ENCODE measurements at places on chromosomes 6 and 20.

DNA sequence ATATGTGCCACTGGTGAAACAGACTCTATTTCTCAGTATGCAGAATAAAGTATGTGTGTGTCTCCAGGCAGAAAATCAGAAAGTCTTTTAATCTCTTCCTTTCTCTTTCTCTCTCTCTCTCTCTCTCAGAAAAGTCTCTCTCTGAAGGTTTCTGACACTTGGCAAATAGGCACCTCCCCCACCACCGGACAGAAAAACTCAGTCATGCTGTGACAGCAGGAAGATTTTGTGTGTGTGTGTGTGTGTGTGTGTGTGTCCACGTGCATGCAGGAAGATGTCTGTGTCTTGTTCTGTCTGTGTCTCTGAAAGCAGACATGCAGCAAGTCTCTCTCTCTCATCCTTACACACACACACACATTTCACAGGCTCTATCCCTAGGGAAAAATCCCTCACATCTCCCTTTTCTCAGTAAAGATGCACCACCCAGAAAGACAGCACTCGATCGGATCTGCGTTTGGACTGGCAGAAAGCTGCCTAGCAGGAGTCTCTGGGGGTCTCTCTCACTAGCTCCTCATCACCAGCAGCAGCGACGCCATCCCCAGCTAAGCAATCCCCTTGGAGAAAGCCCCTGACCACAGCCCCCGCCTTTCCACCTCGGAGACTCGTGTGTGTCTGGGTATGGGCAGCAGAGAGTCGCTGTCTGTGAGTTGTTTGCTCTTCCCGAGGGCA is 98.3 kb downstream of the EDN3 start:
- no peak for DNase-seq

DNA sequence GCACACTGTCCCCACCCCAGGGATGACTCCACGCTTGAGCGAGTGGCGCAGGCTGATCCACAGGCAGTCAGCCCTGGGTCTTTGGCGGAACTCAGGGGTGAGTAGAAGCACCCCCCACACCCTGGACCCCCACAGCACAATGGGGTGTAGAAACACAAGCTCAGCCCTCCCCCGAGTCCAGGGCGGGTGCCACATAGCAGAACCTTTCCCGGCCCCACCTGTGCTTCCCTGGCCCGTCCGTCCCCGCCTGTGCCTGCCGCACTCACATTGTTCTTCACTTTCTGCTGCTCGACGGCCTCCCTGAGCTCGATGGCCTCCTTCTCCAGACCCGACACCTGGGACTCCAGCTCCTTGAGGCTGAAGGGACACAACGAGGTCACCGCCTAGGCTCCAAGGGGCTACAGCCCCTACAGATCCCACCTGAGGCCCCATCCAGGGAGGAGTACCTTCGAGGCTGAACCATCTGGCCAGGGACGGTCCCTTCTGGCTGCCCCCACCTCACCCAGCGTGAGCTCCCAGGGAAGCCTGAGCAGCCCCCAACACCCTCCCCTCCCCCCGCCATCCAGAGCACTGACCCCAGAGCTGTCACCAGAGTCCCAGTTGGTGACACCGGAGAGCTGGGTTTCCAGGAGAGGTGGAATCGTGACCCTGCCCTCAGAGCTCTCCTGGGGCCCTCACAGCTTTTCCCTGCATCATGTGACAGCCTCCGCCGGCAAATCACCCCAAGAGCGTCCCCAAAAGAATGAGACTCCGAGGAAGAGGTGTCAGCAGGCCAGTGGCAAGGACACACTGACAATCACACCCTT is 55.6 kb downstream of the DSTN start:
- no peak for DNase-seq

GRCh38 chr6:5645328-5646290 is 361.1 kb downstream of the NRN1 start:
- no peak for DNase-seq

- no peak for DNase-seq
These were observed 279.2 kb upstream of the EXOC2 start for GRCh38 chr6:971981-972640.

- DNase-seq, result no peak
These were observed 132.7 kb upstream of the SLC24A3 start for GRCh38 chr20:19079536-19080299.

DNA sequence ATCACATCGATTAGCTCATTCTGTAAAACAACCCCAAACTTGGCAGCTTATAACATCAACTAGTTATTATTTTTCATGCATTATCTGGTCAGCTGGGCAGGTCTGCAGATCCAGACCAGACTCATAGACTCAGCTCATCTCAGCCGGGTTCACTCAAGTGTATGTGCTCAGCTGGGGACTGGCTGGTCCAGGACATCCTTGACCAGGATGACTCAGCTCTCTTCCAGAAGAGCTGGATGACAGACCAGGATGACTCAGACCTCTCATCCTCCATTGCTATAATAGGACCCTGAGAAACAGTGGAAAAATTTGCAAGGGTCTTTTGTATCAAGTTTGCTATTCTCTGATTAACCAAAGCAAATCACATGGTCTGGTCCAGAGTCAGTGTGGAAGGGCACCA is 312.5 kb upstream of the PLCB4 start:
- no peak for DNase-seq

- DNase-seq, result no peak
These were observed 630 bp downstream of the PPP2R5D start for GRCh38 chr6:42984924-42985475.

DNA sequence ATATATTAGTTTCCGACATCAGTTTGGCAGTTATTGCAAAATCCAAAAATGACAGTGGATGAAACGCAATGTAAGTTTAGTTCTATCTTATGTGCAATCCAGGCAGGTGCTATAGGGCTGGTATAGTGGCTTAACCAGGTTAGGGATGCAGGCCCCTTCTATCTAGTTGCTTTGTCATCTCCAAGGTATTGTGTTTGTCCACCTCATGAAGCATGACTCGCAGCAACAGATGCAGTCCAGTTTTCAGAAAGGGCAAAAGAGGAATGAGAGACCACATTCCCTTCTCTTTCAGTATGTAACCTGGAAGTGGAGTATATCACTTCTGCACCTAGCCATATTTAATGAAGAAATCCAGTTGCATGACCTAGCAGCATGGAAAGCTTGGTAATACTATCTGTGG is 59.7 kb downstream of the PKIB start:
- no peak for DNase-seq

- DNase-seq, result no peak
These were observed 62.0 kb upstream of the HFE start for GRCh38 chr6:26025047-26025893.

GRCh38 chr6:37690964-37691735 is 6.5 kb downstream of the MDGA1 start:
- DNase-seq, result no peak

- DNase-seq, result no peak
These were observed 88.4 kb upstream of the ESR1 start for GRCh38 chr6:151719070-151719469.

DNA sequence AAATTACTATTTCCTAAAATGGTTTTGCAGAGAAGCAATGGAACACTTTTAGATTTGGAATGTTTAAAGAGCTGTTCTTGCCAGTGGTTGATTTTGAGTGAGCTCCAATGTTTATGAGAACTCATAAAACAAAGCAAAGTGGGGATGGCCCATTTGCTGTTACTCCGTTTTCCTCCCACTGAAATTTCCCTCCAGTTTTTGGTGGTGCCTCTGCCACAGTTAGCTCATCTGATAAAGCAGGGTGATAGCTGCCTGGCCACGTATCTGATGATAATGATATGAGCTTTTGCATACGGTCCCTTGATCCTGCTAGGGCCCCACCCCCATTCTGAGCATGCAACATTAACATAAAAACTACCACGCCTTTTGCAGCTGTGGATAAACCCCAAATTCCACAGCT is 10.4 kb downstream of the CD83 start:
- no peak for DNase-seq

DNA sequence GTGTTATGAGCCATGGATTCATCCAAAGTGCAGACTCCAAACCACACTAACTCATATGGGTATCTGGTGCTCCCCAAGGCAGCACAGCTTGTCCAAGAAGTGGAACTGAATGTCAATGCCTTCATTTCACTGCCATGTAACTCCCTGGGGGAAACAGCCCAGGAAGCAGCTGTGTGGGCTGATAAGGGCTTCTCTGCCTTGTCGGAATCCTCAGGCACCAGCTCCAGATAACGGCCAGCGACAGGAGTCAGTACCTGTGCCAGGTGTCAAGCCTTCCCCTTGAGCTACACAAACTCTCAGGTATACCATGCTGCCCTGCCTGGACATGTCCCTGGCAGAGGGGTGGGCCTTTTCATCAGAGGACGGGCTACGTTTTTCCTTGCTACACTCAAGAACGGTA is 751.9 kb upstream of the CHD6 start:
- DNase-seq, result no peak

DNA sequence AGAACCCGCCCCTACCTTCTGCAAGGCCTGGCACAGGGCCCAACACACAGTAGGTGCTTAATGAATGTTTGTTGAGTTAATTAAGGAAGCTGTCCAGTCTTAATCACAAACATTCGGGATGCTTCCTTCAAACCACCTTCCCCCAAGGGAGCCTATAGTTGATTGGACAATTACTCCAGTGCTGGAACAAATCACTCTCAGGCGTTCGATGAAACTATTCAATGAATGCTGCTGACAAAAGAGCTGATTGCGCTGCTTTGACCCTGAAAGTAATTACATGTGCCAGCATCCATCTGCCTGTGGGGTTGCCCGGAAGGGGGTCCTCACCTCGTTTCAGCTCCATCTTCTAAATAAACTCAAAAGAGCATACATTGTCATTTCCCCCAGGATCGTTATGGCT is 112.0 kb upstream of the SRSF6 start:
- no peak for DNase-seq

GRCh38 chr6:44166591-44167184 is 8.1 kb downstream of the CAPN11 start:
- peak; percentile 76 for DNase-seq

DNA sequence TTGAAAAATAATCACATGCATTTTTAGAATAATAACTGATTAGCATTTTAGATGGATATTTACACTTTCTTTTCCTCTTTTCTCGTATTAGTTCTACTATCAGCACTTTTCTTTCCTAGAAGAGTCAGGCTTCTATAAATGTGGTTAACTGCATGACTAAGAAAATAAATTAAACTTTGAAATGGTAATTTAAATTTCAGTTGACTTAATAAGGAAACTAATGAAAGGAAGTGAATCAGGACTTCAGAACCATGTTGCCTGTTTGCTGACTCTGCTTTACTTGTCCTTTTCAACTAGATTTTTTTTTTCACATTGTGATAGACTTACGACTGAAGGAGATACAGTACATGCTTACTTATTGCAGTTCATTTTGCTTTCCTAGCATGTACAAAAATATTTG is 1258.2 kb upstream of the EYS start:
- no peak for DNase-seq

- DNase-seq, result no peak
These were observed 414.8 kb upstream of the CDH4 start for GRCh38 chr20:60837173-60837770.

GRCh38 chr6:137541534-137542063 is 47.4 kb upstream of the OLIG3 start:
- no peak for DNase-seq

GRCh38 chr6:110401585-110402176 is 13.7 kb downstream of the DDO start:
- DNase-seq, result no peak

DNA sequence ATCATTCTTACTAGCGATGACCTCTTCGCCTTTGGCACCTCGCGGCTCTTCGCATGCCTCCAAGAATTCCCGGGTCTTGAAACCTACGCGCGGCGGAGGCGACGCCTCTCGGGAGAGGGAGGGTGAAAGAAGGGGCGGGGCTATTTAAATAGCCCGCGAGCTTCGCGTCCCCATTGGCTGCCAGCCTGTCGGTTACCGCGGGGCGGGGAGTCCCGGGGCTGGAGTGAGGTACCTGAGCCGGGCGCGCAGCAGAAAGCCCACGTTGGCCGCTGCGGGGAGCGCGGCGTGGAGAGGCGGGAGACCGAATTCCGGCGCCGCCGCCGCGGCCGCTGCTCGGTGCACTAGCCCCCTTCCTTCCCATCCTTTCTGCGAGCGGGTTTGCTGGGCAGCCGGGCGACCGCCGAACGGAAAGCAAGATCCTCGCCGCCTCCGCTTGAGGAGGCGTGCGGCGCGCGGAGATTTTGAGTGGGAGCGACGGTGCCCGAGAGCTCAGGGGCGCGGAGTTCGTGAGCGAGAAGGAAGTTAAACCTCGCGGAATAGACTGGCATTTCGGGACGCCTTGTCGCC is at the start of gene BMP6:
BMP6 (plus strand) TSS at position 251 of the 567 bp plus-strand sequence. CDS start 857 bp downstream, outside the sequence.
- DNase-seq, result peak; percentile 96

- DNase-seq, result peak; percentile 54
These were observed 122.8 kb upstream of the CDH4 start for GRCh38 chr20:61129311-61129710.

DNA sequence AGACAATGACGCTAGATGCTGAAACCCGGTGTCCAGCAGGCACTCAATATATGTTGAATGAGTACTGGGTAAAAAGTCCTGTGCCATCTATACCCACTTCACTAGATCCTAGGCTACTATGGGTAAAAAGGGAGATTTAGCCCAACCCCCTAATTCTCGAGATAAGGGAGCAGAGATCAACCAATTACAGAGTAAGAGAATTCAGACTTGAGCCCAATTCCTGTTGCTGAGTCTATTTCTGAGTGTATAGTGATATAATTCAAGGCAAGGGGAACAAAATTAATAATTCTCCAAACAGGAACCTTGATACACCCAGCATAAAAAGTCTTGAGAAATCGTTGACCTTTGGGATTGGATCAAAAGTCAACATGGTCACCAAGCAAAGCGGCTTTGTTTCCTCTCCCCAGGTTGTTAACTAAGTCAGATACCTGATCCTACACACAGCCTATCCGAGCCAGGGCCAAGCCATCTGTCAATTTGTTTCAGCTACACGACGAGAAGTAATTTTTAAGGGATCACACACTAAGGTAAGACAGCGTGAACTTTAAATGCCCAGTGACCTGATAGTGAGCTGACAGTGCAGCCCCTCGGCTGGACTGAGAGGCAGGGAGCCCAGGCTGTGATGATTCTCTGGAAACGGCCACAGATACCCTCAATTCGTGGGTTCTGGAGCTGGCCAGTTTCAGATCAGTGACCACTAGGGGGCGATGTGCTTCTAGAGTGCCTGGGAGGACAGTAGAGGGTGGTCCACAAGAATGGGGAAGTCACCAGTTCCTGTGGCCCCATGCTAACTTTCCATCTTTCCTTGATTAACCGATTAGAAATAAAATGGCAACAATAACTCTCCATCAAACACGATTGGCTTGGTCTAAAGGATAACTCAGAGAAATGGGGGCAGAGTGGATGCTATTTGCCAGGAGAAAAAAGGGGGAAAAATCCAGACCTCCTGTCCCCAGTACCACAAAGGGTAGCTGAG is 46.2 kb downstream of the SLC22A23 start:
- DNase-seq, result peak; percentile 44

DNA sequence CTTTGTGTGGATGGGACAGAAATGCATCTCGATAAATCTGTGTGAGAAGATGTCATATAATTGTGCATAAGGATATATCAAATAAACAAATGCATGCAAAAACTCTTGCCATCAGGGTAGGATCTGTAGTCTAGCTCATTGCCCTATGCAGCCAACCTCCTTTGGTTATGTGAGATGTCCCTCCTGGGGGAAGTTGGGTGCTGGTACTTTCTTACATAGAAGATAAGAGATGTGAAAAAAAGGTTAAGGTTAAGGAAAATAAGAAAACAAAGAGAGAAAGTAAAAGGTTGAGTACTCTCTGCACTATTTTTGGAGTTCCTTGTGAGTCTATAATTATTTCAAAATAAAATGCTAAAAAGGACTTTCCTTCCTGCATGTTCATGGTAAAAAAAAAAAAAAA is 30.4 kb downstream of the ZDHHC14 start:
- no peak for DNase-seq
